ENCODE measurements at places on chromosomes 4 and X.

GRCh38 chr4:186946682-186947294, 223.1 kb upstream of the FAT1 start:
- peak; percentile 42 for DNase-seq

GRCh38 chr4:4270529-4270928, 19.4 kb downstream of the LYAR start:
- DNase-seq: peak; percentile 28

- DNase-seq: peak; percentile 56
These were observed 94.5 kb upstream of the IL15 start for GRCh38 chr4:141541851-141542250.

GRCh38 chr4:4440333-4441061, 53.6 kb downstream of the NSG1 start:
- no peak for DNase-seq

- peak; percentile 37 for DNase-seq
These were observed 34.6 kb upstream of the TBC1D9 start for GRCh38 chr4:140790765-140791164.

- no peak for DNase-seq
These were observed at the start of gene GABRE for GRCh38 chrX:151974336-151975227. Gene GABRE (minus strand): TSS chrX:151974676. CDS start chrX:151974625, 51 bp downstream.

GRCh38 chr4:145851511-145852201, 87.0 kb downstream of the ZNF827 start:
- DNase-seq: no peak

GRCh38 chrX:71182871-71183270, 38.2 kb downstream of the NLGN3 start:
- DNase-seq: no peak

DNA sequence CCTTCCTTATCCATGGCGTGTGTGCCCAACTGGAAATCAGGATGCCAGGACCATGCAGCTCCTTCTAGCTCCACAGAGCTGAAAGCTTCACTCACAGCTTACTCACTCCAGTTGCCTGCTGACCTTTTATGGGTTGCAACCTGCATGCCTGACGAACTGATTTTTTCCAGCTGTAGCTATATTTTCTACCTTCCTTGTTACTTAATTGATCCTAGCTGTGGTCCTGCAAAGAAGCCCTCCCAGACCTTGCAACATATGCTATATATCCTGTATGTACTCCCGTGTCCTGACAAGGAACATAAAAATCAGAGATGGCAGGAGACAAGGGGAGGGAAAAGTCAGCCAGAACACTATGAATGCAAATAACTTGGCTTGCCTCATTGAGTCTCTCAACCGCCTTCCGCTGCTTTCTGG, 135.3 kb upstream of the LDB2 start:
- peak; percentile 11 for DNase-seq

DNA sequence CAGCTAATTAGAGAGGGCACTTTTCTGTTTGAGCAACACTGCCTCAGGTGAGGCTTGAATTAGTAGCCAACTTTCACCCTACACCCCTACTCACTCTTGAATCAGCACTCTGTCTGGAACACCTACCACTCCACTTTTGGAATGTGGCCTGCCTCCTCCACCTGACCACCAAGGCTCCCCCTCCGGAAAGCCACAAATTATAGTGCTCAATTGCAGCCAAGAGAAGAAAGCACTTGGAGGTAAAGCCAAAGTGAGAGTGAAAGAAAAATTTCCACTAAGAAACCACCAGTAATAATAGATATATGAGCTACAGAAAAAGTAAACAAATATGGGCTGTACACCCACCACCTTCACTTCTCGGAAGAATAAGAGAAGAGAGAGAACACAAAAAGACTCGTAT, 41.1 kb downstream of the PPP3CA start:
- DNase-seq: no peak

- DNase-seq: no peak
These were observed 68.9 kb upstream of the NDP start for GRCh38 chrX:44042116-44042515.

DNA sequence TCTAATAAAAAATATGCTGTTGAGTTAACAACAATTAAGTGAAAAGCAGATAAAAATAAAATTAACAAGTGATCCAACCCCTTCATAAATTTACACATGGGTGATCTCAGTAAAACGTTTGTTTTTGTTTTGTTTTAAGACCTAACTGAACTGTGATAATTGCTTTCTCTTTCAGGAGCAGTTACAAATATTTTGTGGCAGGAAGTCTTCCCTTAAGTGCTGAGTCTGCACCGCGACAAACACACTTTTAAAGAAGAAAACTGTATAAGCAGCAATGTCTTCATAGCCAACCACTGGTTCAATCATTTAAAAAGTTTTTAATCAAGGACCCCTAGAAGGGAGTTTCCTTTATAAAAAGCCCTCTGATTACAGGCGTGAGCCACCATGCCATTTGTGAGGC, 53.7 kb upstream of the NFKB1 start:
- no peak for DNase-seq

GRCh38 chr4:12507868-12508481, 976.2 kb downstream of the RAB28 start:
- no peak for DNase-seq

- DNase-seq: peak; percentile 96
These were observed 58.8 kb downstream of the RHOH start for GRCh38 chr4:40255393-40256281.

DNA sequence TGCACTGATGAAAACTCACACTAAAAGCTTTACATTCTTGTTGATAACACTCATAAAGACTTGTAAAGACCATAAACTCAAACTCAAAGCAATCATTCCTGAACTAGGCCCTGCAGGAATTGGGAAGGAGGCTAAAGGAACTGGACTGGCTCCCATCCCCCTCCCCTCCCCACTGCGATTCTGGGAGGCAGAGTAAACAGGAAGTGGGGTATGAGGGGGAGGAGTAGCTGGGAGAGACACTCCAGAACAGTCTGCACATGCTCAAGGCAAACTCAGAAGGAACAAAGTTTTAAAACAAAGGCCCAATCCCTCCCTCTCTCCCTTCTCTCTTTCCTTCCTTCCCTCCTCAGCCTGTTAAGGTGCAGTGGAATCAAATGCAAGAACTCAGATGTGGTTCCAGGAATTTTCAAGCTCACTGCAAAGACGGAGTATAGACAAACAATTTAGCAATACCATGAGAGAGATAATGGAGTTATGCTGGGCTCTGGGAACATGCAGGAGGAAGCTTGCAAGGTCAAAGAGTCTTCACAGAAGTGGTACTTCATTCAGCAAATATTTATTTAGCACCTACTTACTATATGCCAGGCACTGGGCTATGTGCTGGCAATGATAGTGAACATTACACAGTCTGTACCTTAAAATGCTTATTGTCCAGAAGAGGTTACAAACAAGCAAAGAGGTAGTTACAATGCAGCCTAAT, 15.9 kb downstream of the MID1IP1 start:
- DNase-seq: peak; percentile 73

- DNase-seq: no peak
These were observed 197.0 kb upstream of the MAD2L1 start for GRCh38 chr4:120263618-120264017.

DNA sequence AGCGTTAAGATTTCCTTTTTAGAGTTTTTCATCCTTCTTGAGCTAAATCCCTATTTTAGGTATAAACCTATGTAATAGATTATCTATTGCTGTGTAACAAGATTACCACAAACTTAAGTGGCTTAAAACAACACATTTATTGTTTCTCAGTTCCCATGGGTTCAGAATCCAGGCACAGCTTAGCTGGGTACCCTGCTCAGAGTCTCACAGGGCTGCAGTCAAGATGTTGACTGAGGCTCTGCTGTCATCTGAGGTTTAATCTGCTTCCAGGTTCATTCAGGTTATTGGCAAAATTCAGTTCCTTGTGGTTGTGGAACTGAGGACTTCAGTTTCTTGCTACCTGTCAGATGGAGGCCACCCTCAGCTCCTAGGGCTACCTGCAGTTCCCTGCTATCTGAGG, 60.9 kb downstream of the GK start:
- no peak for DNase-seq

DNA sequence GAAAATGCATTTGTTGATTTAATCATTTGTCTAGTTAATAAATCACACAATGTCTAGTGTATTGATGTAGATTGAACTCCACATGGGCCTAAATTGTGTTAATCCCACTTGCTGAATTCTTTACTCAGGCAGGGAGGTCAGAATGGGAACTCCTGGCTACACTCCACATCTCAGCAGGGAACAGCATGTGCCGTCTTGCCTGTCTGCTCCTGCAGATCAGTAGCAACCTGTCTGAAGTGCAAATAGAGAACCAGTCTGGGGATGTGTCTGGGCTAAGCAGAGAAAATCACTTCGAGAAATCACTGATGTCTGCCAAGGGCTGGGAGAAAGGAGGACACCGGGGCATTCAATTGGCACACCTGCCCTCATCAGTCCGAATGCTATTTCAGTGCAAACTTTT, 16.5 kb upstream of the MXRA5 start:
- DNase-seq: no peak

All from fibroblast of pulmonary artery (primary cell).